KG1 (cell line): ENCODE measurements at places on chromosomes 4 and X.

GRCh38 chr4:102546635-102547034, 45.5 kb downstream of the NFKB1 start:
- DNase-seq: no peak

GRCh38 chr4:94302191-94302590, 40.4 kb downstream of the HPGDS start:
- no peak for DNase-seq

GRCh38 chrX:56233100-56233499, 944 bp downstream of the KLF8 start:
- DNase-seq: no peak

DNA sequence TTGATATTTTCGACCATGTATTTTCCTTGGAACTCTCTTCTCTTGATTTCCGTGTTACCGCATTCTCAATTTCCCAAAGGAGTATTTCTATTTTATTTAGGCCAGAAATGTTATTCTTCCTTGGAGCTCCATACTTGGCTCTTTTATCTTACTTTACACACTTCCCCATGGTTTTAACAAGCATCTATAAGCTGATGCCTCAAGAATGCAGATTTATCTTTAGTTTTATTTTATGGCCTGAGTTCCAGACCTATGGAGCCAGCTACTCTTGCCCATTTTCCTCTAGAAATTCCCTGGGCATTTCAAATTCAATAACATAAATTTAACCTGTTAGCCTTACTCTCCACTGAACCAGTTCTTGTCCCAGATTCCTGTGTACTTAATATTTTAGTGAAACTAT, 43.7 kb downstream of the SULT1E1 start:
- no peak for DNase-seq

- DNase-seq: no peak
These were observed 17.8 kb downstream of the DKK2 start for GRCh38 chr4:107018344-107018735.

DNA sequence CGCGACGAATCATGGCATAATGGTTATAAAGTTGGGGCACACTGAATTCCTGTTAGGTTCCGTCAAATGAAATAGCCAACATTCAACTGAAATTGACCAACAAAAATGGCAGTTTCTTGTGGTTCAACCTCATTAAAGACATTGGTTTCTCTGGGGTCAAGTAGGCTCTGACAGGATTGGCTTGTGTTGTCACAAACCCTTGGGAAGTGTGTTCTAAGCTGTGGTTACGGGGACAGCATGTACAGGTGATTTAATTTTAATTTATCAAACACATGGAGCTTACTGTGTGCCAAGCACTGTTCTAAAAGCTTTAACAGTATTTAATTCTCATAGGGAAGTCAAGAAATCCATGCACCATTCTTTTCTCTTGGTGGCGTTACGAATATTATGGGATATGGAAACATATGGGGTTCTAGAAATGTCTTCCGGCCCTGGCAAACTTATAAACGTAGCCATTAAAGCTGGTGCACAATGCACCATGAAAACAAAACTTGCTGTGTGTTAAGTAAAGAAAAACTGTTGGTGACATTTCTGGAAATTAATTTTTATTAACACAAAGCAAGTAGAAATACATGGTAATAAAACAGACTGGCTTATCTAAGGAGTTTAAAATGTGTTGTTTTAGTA, 891 bp downstream of the XK start:
- DNase-seq: no peak

DNA sequence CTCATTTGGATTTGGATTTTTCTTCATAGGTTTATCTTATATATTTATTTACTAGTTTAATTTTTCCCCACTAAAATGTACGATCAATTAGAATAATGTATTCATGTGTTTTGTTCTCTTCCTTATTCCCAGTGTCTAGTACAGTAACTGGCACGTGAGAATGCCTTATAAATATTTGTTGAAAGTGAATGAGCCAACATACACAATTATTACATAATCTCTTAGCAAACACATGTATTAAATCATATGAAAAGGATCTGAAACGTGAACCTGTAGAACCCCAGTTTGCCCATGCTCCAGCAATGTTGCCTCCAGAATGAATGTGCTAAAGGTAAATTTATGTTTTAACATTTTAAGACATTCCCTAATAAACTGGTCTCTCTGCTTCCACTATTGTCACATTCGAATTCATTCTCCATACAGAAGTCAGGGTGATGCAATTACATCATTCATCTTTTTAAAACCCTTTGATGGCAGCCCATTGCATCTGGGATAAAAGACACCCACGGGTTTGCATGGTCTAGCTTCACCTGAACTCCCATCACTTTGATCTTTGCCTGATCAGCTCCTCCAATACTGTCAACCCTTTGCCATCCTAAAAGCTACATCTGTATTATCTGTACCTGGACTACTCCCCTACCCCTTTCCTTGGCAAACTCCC, 30.7 kb upstream of the AREG start:
- DNase-seq: no peak

GRCh38 chr4:52568351-52568750, 90.8 kb downstream of the USP46 start:
- no peak for DNase-seq

GRCh38 chrX:10016519-10017132, 49.5 kb downstream of the CLDN34 start:
- DNase-seq: no peak

GRCh38 chrX:3290561-3290960, 55.9 kb downstream of the MXRA5 start:
- no peak for DNase-seq

DNA sequence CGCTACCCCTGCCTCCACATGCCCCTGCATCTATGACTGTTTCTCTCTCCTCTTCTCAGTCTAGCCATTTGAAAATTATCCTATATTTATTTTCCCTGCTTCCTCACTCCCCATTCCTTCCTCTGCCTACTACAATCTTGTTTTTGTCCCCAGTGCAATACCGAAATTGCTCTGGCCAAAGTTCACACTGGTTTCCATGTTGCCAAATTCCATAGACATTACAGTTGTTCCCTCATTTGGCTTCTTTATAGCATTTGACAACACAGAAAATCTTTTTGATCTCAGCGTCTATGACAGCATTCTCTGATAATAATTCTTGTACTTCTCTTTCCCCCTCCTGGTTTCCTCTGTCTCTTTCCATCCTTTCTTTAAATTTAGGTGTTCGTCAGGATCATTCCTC, 99.4 kb downstream of the GPR82 start:
- no peak for DNase-seq

DNA sequence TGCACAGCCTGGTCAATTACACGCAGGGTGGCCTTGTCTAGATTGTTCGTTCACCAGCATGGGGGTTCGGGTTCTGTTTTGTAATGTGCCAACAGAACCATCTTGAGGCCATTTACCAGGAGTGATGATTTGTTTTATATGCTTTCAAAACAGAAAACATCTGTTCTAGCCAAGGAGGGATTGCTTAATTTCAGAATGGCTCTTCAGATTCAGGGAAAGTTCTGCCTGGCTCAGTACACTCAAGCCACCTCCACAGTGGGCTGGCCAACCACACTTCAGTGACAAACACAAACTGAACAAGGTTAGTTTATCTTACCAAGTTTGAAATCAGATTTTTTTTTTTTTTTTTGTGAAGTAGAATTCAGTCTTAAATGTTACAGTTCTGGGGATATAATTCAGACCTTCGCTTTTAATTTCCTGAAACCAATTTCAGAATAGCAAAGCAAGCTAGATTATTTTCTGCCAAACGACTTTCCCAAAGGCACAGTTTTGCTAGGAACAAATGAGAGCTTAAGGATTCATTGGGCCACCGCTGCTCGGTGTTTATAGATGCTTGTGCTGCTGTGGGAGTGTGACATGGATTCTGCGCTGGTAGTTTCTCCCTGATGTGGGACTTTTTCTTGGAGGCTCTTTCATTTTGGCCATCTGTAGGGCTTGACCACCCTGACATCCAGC, 23.4 kb downstream of the SMS start:
- DNase-seq: no peak

DNA sequence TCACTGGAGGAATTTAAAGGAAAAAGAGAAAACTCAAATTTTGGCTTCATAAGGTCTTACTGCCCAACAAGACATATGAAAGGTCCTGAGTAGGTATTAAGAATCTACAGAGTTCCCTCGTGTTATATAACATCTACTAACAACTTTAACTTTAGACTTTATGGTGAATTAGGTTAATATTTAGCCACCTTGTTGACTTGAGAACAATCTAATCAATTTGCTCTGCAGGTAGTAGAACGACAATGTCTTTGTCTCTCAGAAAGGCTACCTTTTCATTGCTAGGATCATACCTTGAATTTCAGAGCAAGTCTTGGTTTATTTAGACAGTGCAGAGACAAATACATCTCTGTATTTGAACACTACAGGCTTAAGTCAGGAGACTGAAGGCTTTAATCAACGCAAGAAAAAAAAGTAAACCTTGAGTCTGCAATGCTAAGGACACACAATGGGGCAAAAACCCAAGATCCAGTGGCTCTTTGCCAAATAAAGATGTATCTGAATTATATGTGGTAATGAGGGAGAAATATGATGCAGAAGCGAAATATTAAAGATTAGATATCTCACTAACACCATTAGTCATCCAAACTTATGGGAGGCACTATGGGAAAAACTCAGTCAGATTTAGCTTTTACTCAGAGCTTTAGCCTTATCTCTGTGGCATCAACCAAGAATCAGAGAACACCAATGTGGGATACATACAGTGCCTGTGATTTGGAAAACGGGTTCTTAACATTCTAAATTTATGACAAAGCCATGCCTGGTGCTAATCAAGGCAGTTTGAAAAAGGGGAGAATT, 93.6 kb upstream of the FTHL17 start:
- no peak for DNase-seq

DNA sequence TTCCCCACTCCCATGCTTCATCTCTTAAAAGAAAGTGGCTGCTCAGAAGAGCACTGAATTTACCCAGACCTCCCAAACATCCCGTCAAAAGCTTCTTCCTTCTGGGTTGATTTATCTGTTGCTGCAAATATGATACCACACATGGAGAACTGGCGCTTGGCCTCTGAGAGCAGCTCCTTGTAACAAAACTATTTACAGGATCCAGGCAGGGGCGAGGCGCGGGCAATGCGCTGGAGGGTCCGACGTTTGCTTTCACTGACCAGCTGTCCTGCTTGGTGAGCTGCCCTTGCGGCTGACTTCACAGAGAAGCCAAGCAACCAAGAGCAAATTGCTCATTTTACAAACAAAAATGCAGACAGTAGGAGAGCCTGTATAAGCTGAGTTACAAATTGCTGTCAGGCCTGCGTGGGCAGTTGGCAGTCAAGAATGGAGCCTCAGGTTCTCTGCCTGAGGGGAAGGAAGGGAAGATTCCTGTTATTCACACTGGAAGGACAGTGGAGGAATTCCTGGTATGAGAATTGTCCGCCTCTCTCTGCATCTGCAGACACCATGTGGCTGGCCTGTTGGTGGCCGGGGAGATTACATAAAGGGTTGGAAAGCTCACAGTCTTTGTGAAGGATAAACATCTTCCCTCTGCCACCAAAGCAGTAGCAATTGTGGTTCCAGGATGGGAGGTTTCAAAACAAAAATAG, 192.2 kb upstream of the LEF1 start:
- DNase-seq: no peak

DNA sequence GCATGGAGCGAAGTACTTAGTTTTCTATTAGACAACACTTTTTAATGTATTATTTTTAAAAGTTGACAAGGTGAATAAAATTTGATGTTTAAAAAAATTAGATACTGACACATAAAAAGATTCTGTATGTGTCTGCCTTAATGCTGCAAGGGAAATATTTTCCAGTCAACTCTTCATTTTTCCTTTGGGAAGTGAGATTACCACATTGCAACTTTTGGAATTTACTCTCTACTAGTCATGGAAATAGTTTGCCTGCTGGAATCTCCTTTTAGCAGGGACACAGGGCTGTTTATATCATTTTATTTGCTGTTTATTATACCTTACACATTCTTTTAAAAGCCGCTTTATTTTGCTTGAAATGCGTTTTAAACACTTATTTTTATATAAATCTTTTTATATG, 135.1 kb downstream of the MID1 start:
- DNase-seq: no peak

DNA sequence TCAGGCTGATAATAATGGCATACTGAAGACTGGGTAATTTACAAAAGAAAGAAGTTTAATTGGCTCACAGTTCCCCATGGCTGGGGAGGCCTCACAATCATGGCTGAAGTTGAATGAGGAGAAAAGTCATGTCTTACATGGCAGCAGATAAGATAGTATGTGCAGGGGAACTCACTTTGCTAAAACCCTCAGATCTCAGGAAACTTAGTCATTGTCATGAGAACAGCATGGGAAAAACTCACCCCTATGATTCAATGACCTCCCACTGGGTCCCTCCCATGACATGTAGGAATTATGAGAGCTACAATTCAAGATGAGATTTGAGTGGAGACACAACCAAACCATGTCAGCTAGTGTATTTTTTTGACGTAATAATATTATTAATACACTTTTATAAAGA, 149.8 kb upstream of the BOD1L1 start:
- DNase-seq: no peak

GRCh38 chr4:11111876-11112275, 316.8 kb downstream of the HS3ST1 start:
- no peak for DNase-seq

GRCh38 chr4:44761306-44761705, 35.0 kb upstream of the GNPDA2 start:
- DNase-seq: no peak

DNA sequence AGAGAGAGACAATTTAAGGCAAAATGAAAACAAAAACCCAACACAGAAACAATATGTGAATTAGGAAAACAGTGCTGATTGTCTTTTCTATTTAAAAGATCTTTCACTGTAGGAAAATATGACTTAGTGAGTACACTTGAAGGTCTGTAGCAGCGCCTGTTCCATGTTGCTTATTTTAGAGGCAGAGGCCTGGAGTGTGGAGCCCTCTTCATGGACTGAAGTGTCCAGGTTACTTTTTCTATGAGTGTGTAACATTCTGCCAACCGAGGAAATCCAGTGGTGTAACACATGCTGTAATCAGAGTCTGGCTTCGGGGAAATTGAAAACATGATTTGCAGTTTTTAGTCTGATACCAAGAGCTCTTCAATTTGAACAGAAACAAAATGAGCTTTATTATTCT, 64.0 kb upstream of the GPRIN3 start:
- DNase-seq: no peak

DNA sequence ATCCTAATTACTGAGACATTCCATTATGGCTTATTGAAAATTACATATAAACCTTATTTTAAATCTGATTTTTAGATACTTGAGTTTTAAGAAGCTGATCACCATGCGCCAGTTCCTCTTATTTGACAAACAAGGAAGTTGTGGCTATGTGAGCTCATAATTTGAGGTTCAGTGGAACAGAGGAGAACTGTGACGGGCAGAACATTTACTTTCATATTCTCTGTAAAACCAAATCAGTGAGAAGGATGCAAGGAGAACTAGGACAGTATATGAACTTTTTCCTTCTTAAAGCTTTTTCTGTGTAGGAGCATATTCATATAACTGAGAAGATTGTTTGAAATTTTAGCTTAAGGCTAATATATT, 25.3 kb downstream of the STIM2 start:
- DNase-seq: peak; percentile 54
